Amniotic stem cell (primary cell): ENCODE measurements at places on chromosomes 11 and 22.

GRCh38 chr11:73317373-73317772 lies 9.3 kb downstream of the ARHGEF17 start:
- no peak for DNase-seq

DNA sequence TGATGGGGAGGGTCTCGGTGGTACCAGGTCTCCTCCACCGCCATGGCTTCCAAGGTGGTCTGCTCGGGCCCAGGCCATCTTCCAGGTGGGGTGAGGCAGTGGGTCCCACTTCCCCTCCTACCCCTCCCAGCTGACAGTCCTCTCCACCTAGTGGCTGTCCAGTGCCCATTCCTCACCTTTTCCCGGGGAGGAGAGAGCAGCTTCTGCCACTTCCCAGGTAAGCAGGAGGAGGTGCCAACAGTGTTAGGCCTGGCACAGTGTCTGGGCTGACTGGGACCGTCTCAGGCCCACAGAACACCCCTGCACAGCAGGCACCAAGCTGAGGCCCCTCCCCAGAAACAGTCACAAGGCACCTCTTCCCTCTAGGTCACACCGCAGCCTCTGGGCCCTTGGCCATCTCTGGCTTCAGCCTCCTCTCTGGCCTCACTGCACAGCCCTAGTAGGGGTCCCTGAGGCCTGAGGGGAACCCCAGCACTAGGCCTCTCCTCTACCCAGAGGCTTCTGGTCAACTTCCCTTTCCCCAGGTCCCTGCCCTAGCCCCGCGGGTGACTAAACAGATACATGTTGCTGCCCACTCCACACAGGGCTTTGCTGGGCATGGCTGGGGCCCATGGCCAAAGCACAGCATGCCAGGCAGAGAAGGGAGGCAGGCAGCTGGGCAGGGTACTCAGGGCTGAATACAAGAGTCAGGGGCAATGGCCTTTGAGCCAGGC lies 2.3 kb upstream of the ANKRD13D start:
- DNase-seq: no peak

- peak; percentile 41 for DNase-seq
Measured at GRCh38 chr11:86916330-86916729, 38.9 kb downstream of the FZD4 start.

GRCh38 chr11:35165423-35166368 lies 26.7 kb downstream of the CD44 start:
- DNase-seq: no peak

GRCh38 chr11:68004551-68005335 lies 846 bp upstream of the UNC93B1 start:
- DNase-seq: no peak

GRCh38 chr11:83847467-83848034 lies 561.4 kb upstream of the CCDC90B start:
- DNase-seq: no peak

- DNase-seq: no peak
Measured at GRCh38 chr22:23984430-23984829, 4.5 kb downstream of the GSTT2 start.

- DNase-seq: peak; percentile 48
Measured at GRCh38 chr11:46026606-46027293, 94.5 kb downstream of the PHF21A start.

DNA sequence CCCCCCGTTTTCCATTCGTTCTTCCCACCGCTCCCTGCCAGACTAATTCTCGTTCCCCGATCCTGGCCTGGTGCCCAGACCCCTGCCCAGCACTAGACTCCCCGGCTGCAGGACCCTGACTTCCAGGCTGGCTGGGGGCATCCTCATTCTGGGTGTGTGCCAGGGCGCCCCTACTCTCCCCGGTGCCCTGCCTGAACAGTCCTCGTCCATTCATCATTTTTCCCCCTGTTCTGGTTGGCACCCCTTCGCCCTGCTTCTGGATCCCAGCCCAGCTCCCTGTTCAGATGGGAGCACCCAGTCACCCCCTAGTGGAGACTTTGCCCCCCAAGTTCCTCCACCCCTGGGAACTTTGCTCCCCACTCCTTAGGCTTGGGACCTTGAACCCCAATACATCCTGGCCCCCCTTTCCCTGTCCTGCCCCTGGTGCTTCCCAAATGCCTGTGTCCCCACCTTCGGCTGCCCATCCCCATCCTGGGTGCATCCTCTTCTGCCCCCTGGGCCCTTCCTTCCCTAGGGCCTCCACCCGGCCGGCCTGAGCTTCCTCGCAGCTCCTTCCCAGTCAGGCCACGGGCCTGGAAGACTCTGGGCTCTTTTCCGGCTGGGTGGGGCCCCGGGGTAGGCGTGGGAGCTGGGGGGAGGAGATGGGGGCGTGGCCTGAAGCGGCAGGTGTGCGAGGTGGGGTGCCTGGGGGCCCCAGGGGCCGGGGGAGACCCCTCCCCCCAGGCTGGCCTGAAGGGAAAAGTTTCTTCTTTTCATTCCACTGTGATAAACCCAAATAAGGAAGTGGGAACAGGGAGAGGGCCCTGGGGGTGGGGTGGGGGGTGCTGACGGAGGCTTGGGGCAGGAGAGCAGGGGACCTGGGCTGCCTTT lies 908 bp downstream of the PLCB3 start:
- no peak for DNase-seq

GRCh38 chr22:38886333-38886732 lies 14.3 kb upstream of the CBX6 start:
- DNase-seq: no peak

DNA sequence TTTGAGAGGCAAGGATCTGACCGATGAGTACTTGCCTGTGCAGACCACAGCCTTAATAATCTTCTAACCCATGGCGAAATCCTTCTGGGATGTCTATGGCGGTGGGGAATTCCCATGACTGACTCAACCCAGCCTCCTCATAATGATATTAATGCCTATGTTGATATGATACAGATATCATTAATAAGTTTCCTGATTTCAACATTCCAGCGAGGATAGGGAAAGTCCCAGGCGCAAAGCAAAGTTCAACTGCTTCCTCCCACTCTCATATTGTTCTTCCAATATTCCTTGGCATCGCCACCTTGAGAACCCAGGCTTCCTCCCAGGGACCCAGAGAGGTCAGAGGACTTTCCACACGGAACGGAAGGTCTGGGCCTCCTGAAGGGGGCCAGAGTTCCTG lies 110.3 kb upstream of the TMEM45B start:
- no peak for DNase-seq

DNA sequence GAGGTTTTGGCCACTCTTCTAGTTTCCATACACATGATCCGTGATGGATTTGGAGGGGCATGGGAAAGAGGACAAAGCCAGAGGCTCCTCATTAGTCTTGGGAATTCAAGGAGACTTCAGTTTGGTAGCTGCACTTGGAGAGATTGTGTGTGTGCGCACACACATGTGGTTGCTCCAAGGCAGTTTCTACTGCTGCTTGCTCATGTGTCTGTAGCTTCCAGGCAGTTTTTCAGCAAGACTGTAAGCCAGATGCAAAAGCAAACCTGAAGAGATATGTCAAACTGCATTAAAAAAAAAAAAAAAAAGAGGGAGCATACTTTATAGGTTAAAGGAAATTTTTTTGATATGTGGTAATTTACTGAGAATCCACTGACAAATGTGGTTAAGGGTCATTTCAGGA lies 95.7 kb downstream of the OSBP2 start:
- DNase-seq: no peak
